Activated naive CD4-positive, alpha-beta T cell treated with anti-CD3 and anti-CD28 coated beads, Interleukin-2, amount 50 U/mL, for 16 hours (primary cell): ENCODE measurements at places on chromosomes 5 and 9.

DNA sequence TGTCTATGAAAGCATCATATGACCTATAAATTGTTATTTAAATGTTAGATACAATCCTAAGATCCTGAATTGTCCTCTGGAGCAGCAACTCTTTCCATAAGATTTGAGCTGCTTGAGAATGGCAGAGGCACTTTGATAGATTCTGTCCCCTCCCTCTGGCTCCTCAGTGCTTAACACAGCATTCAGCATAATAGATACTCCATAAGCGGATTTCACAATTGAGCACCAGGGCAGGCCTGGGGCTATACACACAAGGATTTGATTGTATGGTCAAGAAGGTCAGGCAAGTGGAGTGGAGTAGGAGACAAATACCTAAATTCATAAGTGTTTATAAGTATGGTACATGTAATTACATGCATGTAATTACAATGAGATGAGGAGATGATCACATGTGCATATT, 96.3 kb downstream of the FOXD1 start:
- DNase-seq = no peak

GRCh38 chr9:31519424-31519823, 865.0 kb upstream of the ACO1 start:
- no peak for DNase-seq

DNA sequence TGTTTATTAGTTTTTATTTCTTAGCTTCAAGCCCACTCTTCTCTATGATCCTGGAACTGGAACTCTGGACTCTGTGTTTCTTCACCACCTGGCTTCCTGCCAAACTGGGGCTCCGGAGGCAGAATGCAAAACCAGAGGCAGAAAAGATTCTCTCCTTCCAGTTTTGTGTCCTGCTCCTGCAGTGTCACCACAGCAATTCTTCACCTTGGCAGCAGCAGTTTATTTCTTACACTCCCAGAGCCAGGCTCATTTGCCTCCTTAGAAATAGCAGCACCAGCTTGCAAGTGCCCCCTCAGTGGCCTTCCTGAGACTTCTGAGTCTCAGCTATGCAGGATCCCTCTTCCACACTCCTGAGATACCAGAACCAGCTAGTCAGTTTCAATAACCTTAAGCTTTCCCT, 26.7 kb upstream of the CAMK4 start:
- DNase-seq = no peak

DNA sequence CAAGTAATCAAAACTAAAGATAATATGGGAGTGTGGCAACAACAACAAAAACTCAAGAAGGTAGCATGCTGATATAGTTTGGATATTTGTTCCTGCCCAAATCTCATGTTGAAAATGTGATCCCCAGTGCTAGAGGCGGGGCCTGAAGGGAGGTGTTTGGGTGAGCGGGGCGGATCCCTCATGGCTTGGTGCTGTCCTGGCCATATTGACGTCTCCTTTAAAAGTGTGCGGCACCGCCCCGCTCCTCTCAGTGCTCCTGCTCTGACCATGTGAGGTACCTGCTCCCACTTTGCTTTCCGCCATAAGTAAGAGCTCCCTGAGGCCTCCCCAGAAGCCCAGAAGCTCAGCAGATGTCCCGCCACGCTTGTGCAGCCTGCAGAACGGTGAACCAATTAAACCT, 25.6 kb downstream of the MED27 start:
- DNase-seq = no peak

DNA sequence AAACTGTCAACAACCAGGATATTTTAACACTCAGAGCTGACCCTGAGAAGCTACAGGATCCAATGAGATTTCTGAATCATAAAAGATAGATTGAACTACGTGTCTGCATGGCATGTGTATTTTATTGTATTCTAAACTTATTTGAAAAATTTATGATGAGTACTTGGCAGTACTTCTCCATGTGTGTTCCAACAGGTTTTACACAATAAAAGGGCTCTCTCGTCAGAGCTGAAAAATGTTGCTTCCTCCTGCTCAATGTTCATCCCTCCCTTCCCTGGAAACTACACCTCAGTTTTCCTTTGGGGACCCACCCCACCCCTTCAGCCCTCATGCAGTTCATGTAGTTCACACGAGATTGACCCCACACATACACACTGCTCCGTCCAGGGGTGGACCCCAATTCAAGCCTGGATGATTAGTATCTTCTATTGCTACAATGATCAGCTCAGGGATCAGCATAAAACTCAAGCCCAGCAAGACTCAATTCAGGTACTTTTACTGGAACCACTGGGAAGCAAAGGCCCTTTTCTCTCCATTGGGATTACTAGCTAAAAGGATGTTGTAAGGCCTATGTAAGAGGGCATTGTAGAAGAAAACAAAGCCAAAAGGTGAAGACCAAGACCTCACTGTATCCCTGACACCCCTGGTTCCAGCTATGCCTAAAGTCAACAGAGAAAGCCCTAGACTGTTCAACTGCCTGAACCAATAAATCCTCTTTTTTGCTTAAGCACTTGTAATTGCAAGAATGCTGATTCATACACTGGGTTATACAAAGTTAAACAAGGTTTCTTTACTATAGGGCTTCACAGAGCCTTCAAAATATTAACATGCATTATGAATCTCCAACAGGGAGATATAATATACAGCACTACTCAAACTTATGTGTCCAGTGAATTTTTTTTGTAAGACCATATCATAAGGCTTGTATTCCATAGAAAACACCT, 112.6 kb downstream of the SAXO1 start:
- DNase-seq = no peak

DNA sequence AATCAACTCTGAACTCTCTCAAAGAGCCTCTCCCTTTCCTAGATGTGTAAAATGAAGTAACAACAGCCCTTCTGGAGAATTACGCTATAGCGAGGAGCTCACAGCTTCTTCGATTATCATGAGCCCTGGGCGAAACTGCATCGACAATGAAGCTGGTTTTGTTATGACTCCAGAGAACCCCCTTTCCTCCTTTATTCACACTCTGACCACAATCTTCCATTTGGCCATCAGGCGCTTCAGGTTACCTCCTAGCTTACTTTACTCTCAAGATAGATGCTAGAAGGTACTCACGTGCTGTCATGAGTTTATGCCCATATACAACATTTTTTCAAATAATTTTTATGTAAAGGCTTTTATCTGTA, 362.7 kb upstream of the RFX3 start:
- DNase-seq = no peak

DNA sequence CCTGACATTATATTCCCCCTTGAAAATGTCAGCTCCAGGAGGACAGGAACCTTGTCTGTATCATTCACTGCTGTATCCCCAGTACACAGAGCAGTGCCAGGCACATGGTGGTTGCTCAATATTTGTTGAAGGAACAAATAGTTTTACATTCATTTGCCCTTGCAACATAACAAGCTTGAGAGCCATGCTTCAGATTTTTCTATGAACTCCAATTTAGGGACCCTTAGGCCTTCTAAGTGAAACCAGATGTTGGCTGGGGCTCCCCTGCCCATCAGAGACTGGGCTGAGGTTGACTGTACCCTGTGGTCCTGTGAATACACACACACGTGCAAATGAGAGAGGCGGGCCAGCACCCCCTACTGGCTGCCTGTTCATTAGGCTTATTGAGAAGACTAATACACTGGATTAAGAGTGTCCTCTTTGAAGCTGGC, 214.9 kb upstream of the WWC1 start:
- no peak for DNase-seq

- DNase-seq = no peak
These were observed 237.4 kb upstream of the PTGER4 start for GRCh38 chr5:40442346-40442745.

GRCh38 chr5:105413406-105413990, 1850.9 kb upstream of the NUDT12 start:
- DNase-seq = no peak

DNA sequence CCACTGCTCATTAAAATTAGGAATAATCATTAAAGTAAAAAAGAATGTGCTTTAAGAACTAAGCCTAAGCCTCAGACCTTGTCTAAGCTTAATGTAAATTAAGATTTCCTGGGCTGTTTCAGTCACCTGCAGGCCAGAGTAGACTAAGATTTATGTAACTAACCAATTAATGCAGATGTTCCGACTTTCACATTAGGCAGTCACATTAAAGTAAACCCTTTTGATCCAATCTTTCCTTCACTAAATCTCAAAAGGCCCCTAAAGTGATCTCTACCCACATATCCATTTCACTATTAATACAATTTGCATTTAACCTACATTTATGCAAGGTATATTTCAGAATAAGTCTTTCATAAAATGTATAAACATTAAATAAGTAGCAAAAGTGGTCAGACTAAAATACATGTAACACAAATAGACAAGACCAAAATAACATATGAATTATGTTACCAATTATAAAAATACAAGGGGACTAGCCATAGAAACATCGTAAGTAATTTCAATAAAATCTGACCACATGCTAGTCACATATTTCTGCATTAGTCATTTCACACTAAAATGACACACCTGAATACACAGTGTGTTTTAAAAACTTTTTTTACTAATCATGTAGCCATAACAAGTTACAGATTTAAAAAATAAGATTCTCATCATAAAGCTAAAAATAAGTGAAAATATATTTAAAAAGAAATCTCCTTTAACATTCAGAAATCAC, 7.7 kb downstream of the NR3C1 start:
- DNase-seq = no peak
